Liver (tissue), 10 donors: ENCODE measurements at places on chromosomes 16 and 17. TPM values are rescaled to one million over a fixed set of nuclear protein-coding genes. Genes with fewer than 3 reads are reported as not detected.

DNA sequence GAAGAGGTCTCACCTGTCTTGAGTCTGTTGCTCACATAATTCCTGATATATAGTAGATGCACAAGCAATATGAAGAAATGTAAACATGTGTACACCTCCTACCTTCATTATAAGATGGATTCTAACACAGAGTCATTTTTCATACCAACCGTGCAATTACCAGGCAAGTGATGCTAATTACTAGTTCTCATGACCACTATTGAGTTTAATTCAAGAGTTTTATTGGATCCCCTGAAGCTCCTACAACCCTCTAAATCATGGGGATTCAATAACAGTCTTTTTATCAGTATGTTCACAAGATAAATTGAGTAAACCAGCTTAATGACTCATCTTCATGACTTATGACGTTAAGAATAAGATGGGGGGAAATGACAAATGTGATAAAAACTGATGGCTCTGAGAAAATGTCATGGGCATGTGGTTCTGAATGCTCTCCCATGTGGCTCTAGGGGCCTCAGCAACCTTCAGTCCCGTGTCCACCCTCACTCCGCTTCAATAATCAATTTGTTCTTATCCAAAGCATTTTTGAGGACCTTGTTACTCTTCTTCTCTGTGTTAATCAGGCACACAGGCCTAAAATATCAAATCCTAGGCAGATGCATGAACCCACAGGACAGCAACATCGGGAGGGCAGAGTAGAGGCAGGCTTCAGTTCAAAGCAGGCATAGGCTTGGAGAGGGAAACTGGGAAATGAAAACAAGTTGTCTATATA, 42.8 kb downstream of the PRAC1 start:
- no peak overlapping the region for H3K4me3 ChIP-seq
- no peak for DNase-seq
- H3K27me3 ChIP-seq: no peaks in the 10 kb centered on the region
- H3K4me1 ChIP-seq: no peaks in the 10 kb centered on the region

DNA sequence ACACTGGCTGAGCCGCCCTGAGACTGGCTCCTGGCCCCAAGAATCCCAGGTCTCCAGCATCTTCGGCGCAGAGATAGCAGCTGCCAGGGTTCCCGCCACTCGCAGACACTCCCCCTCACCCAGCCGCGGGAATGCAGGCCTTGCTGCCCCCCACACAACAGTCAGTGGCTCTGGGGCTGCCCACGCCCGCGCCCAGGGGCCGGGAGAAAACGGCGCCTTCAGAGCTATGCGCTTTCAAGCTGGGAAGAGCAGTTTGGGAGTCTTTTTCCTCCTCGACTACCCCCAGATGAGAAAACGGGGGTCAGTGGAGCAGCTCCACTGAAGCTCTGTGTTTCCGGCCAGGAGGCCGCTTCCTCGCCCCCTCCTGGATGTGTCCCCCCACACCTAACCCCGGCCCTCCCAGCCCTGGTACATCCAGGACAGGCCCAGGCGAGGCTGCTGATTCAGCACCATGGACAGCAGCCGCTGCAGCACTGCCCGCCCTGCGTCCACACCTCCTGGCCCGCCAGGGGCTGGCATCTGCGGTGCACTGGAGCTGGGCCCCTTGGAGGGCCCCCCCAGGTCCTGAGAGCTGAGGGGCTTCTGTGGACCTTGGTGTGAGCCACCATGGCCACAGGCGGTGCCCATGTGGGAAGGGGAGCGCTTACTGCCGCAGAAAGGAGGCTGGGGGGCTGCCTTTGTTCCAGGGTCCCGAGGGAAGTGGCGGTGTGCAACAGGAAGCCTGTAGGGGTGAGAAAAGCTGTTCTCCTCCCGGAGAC, 35.7 kb downstream of the CACNA1H start:
- peaks cover 2% of the 10 kb centered on the region for H3K36me3 ChIP-seq
- peaks cover 57% of the 10 kb centered on the region for H3K4me1 ChIP-seq
- H3K4me3 ChIP-seq: no peak overlapping the region
- H3K27ac ChIP-seq: no peak overlapping the region

- H3K36me3 ChIP-seq: no peaks in the 10 kb centered on the region
- no peaks in the 10 kb centered on the region for H3K4me1 ChIP-seq
- DNase-seq: no peak
- H3K4me3 ChIP-seq: no peak overlapping the region
Observed at GRCh38 chr16:85836706-85837582, 37.4 kb downstream of the COX4I1 start.

DNA sequence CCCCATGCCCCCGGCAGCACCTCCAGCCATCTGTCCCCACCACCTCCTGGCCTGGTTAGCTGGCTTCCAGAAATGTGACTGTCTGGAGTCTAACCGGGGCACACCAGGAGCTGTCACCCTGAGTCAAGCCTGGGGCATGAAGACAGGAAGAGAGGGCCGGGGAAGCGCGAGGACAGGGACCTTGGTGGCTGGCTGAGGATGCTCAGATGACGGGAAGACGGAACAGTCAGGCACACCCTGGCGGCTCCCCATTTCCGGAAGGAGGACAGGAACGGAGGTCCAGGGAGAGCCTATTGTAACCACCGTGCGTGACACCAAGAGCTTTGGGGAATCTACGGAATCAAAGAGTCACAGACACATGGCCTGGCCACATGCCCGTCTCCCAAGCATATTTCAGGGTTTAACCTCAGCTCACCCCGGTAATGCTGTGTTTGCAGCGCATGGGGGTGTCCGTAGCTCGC, 51.7 kb downstream of the SDK2 start:
- no peak overlapping the region for H3K27ac ChIP-seq
- H3K4me3 ChIP-seq: no peak overlapping the region
- H3K4me1 ChIP-seq: no peaks in the 10 kb centered on the region
- DNase-seq: no peak

UBE2G1 gene
- 22.2 TPM for total RNA-seq
